ENCODE measurements at places on chromosomes 11 and 22.

DNA sequence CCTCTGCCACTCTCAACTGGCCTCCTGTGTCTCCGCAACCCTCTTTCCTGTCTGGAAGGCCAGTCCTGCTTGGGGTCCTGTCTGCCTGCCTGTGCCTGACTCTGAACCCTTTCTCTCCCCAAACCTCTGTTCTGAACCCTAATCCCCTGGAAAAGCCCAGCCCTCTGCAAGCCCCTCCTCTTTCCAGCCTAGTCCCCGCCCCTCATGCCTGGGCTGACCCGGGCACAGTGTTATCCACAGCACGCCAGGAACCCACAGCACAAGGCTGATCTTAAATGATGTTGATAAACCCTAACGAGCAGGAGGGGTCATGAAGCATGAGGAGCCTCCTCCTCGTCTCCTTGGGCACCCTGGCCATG lies at the start of gene IFITM10:
Gene IFITM10 (minus strand): TSS at position 115 of the 359 bp plus-strand sequence. CDS start 153 bp downstream, outside the sequence.
- DNase-seq: no peak

GRCh38 chr11:98895936-98896335 lies 124.8 kb upstream of the CNTN5 start:
- DNase-seq: no peak

GRCh38 chr11:46801694-46802470 lies 44.2 kb downstream of the CKAP5 start:
- DNase-seq: no peak

DNA sequence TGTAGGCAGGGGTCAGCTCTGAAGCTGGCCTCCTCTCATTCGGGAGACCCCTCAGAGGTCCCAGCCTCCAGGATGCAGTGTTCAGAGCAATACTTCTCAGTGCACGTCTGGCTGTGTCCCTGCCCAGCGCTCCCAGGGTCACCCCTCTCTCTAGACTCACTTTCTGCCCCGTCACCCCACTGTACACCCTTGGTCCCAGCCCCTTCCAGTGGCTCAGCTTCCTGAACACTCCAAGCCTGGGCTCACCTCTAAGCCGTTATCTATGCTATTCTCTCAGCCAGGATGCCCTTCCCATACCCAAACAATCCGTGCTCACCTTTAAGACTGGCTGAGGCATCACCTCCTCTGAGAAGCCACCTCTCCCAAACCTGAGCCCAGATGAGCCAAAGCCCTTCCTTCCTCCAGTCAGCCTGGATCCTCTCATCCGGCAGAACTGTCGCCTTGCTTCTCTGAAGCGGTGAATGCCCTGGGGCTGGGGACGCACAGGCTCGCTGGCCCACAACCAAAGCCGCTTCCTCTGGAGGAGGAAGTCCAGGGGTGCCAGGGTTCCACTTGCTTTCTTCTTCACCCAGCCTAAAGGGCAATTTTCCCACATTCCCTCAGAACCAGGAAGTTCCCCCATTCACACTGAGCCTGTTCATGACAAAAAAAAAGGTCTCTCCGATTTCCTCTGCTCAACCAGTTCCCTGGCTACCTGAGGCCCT lies 13.7 kb upstream of the CDKN1C start:
- DNase-seq: no peak

DNA sequence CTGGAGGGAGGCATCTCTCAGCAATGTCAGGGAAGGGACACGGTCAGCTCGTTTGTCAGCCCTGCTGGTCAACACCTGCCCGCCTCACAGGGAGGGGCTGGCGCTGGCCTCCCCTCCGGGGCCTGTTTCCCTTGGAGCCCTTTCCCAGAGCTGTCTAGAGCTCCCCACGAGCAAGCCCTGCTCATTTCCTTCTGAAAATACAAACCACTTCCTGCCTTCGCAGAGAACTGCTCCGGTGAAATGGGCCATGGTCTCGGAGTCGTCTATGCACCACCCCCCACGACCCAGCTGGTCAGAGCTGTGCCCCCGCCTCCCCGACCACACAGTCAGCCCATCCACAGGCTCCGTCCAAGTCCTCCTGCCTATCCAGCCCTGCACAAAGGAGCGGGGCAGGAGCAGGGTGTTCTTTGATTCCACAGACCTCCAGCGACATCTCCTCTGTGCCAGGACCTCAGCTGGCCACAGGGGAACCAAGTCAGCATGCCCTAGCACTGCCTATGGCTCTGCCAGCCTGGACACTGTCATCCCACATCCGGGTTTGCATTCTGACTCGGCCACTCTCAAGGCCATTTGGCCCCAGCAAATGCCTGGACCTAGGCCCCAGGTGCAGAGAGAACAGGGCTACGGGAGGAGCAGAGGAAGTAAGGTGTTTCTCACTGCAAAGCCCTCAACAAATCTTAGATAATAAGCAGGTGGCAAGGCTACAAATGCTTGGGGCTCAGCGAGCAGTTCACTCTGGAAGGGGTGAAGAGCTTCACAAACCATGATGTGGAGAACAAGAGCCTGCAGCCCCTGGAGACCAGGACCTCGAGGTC lies 82.1 kb upstream of the WNT11 start:
- no peak for DNase-seq

Data from HFFc6 (cell line).